ENCODE measurements at places on chromosomes 5 and 9. TPM values are rescaled to one million over a fixed set of nuclear protein-coding genes. Genes with fewer than 3 reads are reported as not detected.
A peak's percentile ranks its signal among the peaks of the same experiment; 100 is the strongest.

PTGR1 gene
- 17.1 TPM for total RNA-seq

TAF1L gene
- not detected for total RNA-seq

FRRS1L gene
- 6.7 TPM for total RNA-seq

SLC6A3 gene
- not detected for total RNA-seq

STPG3 gene
- 0.50 TPM for total RNA-seq

CERCAM gene
- 128 TPM for total RNA-seq

DMGDH gene
- total RNA-seq: 2.4 TPM

DNA sequence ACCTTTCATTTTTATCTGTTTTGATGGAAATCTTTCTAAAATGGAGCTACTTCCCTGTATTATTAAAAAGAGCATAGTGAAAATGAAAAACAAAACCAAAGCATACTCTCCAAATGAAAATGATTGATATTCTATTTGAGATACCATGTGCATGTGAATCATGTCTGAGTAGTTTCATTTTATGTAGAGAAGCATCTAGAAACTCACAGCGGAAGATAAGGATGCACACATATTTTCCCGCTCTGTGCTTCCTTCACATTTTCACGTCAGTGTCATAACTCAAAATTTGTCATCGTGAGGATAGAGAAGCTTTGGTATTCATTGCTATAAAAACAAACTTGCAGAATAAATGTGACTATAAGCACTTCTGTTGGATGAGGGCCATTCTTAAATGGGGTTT, 34.0 kb upstream of the CLINT1 start:
- DNase-seq: no peak
- H3K27me3 ChIP-seq: peaks cover 5% of the 10 kb centered on the region
- no peak overlapping the region for H3K4me3 ChIP-seq
- H3K36me3 ChIP-seq: no peaks in the 10 kb centered on the region
- no peak overlapping the region for H3K27ac ChIP-seq

- no peak for DNase-seq
- no peaks in the 10 kb centered on the region for H3K36me3 ChIP-seq
- H3K27ac ChIP-seq: no peak overlapping the region
- H3K4me3 ChIP-seq: no peak overlapping the region
- H3K4me1 ChIP-seq: no peaks in the 10 kb centered on the region
- peaks cover 13% of the 10 kb centered on the region for H3K27me3 ChIP-seq
Measured at GRCh38 chr5:18712936-18713485, 1078.8 kb downstream of the TAF11L14 start.

DNA sequence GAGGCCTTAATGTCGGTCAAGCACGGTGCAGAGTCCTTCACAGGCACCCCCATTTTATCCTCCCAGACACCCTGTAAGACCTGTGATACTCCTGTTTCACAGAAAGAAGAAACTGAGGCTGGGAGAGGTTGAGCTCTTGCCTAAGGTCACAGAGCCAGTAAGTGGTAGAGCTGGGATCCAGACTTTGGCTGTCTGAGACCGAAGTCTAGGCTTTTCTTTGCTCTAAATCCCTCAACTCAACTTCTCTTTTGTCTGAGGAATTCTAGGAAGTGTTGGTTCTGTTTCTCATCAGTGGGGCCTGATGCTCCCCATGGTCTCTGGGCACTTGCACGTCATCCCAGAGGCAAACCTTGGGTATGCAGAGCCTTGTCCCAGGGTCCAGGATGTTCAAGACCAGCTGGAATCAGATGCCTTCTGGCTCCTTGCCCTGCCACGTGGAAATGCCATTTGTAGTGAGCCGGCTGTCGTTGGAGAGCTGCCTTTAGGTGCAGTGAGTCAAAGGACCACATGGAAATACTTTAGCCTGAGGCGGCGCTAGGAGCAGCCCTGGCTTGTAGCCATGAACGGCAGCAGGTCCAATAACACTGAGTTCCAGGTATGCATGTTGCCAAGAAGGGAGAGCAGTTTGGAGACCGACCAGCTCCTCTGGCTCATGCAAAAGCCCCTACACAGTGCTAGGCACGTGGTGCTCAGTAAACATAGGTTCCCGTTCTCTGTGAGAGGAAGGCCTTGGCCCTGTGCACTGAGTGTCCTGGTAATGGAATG, 9.2 kb downstream of the DCANP1 start:
- H3K4me1 ChIP-seq: no peaks in the 10 kb centered on the region
- no peak overlapping the region for H3K4me3 ChIP-seq
- H3K36me3 ChIP-seq: no peaks in the 10 kb centered on the region

GRCh38 chr5:121668635-121669034, 183.0 kb upstream of the FTMT start:
- no peaks in the 10 kb centered on the region for H3K27me3 ChIP-seq
- no peak overlapping the region for H3K4me3 ChIP-seq
- DNase-seq: no peak
- no peaks in the 10 kb centered on the region for H3K4me1 ChIP-seq
- H3K27ac ChIP-seq: no peak overlapping the region

DNA sequence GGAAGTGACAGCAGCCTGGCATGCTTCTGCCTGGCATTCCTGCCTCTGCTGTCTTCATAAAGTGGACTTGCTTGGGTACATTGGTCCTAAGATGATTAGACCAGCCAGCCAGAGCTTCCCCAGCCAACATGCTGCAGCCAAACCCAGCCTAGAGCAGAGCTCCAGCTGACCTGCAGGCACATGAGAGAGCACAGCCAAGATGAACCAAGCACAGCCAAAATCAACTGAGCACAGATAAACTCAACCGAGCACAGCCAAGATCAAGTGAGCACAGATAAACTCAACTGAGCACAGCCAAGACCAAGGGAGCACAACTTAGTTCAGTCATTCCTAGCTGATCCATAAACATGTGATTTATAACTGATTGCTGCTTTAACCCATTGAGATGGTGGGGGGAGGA, 266.5 kb downstream of the MSX2 start:
- H3K4me3 ChIP-seq: no peak overlapping the region
- DNase-seq: no peak
- no peak overlapping the region for H3K27ac ChIP-seq
- H3K4me1 ChIP-seq: no peaks in the 10 kb centered on the region

GRCh38 chr5:113809626-113810025, 296.1 kb downstream of the YTHDC2 start:
- H3K4me3 ChIP-seq: no peak overlapping the region
- H3K27ac ChIP-seq: no peak overlapping the region
- H3K36me3 ChIP-seq: no peaks in the 10 kb centered on the region
- peaks cover 20% of the 10 kb centered on the region for H3K4me1 ChIP-seq

- no peaks in the 10 kb centered on the region for H3K36me3 ChIP-seq
- no peak for DNase-seq
- H3K27me3 ChIP-seq: no peaks in the 10 kb centered on the region
- H3K4me1 ChIP-seq: no peaks in the 10 kb centered on the region
- H3K4me3 ChIP-seq: no peak overlapping the region
Measured at GRCh38 chr5:111385051-111385450, 127.3 kb downstream of the STARD4 start.

- no peak overlapping the region for H3K4me3 ChIP-seq
- no peak overlapping the region for H3K27ac ChIP-seq
- no peaks in the 10 kb centered on the region for H3K36me3 ChIP-seq
- peaks cover 7% of the 10 kb centered on the region for H3K27me3 ChIP-seq
Measured at GRCh38 chr5:39266442-39266841, 47.1 kb upstream of the FYB1 start.

GRCh38 chr9:137023157-137023556, 4.9 kb downstream of the ABCA2 start:
- DNase-seq: no peak
- no peak overlapping the region for H3K27ac ChIP-seq
- peaks cover 8% of the 10 kb centered on the region for H3K4me1 ChIP-seq
- no peaks in the 10 kb centered on the region for H3K27me3 ChIP-seq
- peaks cover 2% of the 10 kb centered on the region for H3K36me3 ChIP-seq
- no peak overlapping the region for H3K4me3 ChIP-seq

- H3K4me3 ChIP-seq: no peak overlapping the region
- H3K4me1 ChIP-seq: peaks cover 18% of the 10 kb centered on the region
- no peak for DNase-seq
- no peak overlapping the region for H3K27ac ChIP-seq
- no peaks in the 10 kb centered on the region for H3K27me3 ChIP-seq
Measured at GRCh38 chr5:125703616-125704015, 719.6 kb upstream of the GRAMD2B start.

GRCh38 chr5:95105638-95106037, 179.3 kb downstream of the MCTP1 start:
- H3K4me3 ChIP-seq: no peak overlapping the region
- no peak overlapping the region for H3K27ac ChIP-seq
- DNase-seq: no peak

DNA sequence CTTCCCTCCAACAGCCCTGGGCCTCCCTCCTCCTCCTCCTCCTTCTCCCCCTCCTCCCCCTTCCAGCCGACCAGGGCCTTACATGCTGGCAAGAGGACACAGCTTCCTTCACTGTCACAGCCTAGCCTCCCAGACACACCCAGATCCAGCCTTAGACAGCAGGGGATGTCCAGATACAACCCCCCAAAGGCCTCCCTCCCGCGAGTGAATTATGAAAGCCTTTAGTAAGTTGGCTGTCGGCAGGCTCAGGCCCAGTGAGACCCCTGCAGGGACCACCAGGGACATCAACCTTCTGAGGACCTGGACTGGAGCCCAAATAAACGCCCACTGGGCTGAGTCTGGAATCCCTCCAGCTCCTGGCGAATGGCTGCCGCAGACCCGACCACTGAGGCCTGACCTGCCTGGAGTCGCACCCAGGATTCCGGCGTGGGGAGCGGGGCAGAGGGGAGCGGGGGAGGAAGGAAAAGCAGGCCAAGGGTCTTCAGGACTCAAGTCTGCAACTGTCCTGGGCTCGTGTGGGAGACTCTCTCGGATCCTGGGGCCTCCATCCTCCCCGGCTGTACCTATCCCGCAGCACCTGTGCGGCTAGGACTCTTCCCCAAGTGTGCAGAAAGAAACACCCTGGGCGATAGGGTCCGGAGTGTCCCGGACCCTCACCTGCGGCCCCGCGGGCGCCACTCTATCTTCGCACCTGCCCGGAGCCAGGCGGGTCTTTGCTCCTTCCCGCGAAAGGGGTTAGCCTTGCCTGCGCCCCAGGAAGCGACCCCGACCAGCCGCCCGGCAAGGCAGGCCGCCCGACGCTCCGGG, 705 bp downstream of the SEPTIN8 start:
- no peak for DNase-seq
- peaks cover 35% of the 10 kb centered on the region for H3K4me1 ChIP-seq
- no peaks in the 10 kb centered on the region for H3K36me3 ChIP-seq
- H3K27ac ChIP-seq: peak overlapping the region; percentile 64
- peak overlapping the region; percentile 76 for H3K4me3 ChIP-seq

- H3K4me3 ChIP-seq: no peak overlapping the region
- peaks cover 2% of the 10 kb centered on the region for H3K4me1 ChIP-seq
- no peaks in the 10 kb centered on the region for H3K36me3 ChIP-seq
- DNase-seq: no peak
Measured at GRCh38 chr5:171340491-171340890, 31.4 kb downstream of the TLX3 start.

DNA sequence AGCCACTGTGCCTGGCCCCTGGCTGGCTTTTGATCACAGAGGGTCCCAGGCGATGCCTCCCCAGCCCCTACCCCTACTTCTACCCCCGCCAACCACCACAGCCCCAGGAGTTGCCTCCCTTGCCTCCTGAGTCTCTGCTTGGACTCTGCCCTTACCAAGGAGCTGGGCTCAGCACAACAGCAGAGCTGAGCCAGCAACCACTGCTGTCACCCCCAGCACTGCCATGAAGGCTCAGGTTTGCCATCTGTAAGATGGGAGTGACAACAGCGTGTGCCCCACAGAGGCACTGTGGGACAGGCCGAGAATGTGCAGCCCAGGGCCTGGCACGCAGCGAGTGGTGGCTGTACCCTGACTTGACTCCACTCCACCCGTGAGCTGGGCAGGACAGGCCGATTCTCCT, 63.1 kb upstream of the ASS1 start:
- H3K27ac ChIP-seq: no peak overlapping the region
- H3K27me3 ChIP-seq: peaks cover 16% of the 10 kb centered on the region
- no peak overlapping the region for H3K4me3 ChIP-seq
- no peak for DNase-seq
- no peaks in the 10 kb centered on the region for H3K36me3 ChIP-seq
